ENCODE measurements at places on chromosomes 1 and 21.

- no peak for DNase-seq
These were observed 89.3 kb downstream of the PAX7 start for GRCh38 chr1:18719786-18720451.

DNA sequence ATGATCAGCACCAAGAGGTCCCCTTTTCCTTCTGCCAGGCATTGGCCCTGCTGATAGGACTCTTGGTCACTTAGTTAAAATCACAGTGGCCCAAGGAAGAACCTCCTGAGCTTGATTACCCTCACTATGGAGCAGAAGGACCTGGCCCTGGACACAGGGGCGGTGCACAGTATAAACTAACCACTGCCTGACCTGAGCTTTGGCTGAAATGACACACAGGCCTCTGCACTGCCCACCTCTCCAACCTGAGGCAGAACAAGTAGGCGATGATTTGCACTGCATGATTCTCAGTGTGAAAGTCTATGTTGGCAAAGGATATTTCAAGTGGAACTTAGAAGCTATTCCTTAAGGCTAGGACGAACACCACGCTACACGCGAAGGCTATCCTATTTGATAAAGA lies 48.5 kb downstream of the CAPN2 start:
- no peak for DNase-seq

- no peak for DNase-seq
These were observed 3.8 kb downstream of the PBXIP1 start for GRCh38 chr1:154951901-154952657.

- no peak for DNase-seq
These were observed 24.6 kb downstream of the AGO4 start for GRCh38 chr1:35832276-35832905.

GRCh38 chr21:33684068-33684467 lies 41.8 kb downstream of the ITSN1 start:
- DNase-seq: no peak

DNA sequence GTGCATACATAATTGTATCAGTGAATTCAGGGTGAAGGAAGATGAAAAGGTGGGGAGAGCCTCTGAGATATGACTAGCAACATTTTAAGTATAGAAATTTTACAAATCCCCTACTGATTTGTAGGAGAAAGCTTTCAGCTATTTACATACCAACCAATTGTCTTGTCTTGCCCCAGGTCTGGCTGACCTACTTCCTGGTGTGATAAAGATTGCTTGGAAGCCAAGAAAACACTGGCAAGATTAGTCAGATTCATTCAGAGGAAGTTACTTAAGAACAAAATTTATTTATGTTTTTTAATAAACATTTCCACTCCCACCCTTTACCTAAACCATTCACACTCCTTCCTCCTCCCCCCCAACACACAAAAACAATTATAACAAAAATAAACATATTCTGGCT lies 17.5 kb downstream of the PTGS2 start:
- DNase-seq: no peak

DNA sequence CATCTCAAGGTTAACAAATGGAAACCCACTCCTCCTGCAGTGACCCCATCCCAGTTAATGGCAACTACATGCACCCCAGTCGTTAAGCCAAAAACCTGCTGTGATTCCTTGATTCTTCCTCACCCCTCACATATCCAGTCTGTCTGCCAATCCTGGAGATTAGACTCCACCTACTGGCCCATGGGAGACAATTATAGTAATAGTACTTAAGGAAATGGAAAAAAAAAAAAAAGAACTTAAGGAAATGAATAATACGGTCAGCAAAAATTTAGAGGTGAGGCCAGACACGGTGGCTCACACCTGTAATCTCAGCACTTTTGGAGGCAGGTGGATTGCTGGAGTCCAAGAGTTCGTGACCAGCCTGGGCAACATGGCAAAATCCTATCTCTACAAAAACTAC lies 7.0 kb downstream of the NOL9 start:
- no peak for DNase-seq

DNA sequence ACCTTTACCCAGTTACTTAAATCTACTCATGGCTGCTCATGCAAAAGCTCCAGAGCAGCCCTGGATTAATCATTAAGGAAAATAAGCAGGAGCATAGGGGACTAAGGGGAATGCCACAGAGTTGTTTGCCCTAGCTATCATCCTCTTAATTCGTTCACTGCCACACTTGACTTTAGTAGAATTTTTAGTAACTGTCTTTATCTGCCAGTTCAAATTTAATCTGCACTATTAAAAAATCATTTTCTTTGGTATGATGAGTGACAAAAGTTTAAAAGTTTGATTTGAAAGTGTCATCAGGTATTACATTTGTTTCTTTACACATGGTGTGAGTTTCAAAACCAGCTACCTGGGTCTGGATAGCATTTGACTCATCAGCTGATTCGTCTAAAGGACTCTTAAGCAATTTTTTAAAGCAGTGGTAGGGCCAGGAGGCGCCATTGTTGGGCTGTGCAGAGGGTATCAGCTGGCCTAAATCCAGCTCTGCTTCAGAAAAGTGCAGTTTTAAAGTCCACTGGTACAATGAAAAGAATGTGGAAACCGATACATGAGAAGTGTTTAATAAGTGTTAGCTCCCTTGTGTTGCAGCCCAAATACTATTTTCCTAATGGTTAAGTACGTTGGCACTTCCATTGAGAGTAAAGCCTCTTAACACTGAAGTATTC lies 69.9 kb upstream of the DR1 start:
- DNase-seq: no peak

DNA sequence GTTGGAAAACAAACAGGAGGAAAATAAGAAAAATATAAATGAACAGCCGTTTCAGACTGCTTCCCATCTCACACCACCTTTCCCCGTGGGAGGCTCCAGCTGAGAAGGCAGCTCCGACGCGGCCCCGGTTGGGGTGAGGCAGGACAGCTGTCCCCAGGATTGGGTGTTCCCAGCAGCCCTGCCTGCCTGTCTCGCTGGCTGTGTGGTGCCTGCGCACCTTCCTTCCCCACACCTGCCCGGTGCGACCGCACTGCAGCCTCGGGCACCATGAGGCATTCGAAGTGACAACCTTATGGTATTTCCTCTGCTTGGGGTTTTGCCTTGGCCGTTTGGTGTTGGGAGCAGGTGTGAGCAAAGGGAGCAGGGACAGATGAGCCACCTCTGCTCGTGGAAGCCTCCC lies 161.6 kb downstream of the PRDM16 start:
- no peak for DNase-seq

- no peak for DNase-seq
These were observed 217.4 kb upstream of the RUNX1 start for GRCh38 chr21:35266546-35266945.

- no peak for DNase-seq
These were observed 66.7 kb upstream of the PARP1 start for GRCh38 chr1:226474443-226475141.

DNA sequence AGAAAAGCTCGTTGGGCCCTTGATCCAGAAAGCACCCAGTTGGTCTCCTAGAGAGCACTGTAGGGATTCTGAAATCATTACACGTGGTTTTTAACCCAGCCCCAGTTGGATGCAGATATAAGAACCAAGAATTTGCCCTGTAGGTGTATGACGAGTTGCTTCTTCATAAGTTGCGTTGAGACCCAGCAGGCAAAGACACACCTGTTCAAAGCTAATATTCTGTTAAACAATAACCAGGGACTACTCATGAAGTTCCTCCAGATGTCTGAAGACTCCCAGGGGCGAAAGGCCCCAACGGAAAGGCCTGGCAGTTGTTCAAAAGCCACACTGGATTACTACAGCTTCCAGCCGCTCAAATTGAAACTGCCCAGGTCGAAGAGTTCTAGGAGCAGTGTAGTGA lies 88.6 kb upstream of the HNRNPU start:
- DNase-seq: no peak

DNA sequence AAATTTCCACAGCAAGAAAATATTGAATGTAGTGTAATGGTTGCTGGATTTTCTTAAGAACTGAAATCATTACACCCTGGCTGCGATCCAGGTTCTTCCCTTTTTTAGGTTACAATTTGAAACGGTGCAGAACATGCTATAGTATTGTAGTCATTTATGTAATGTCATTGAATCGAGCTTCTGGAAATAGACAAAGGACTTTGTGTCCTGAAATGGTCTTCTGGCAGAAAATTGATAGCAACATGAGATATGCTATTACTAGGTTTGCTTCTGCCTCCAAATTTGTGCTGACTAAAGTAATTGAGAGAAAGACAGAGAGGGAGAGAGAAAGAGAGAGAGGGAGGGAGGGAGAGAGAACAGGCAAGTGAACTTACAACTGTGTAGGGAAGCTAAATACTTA lies 146.2 kb upstream of the NFIA start:
- DNase-seq: no peak

GRCh38 chr1:234617131-234617985 lies 7.4 kb upstream of the IRF2BP2 start:
- DNase-seq: no peak

DNA sequence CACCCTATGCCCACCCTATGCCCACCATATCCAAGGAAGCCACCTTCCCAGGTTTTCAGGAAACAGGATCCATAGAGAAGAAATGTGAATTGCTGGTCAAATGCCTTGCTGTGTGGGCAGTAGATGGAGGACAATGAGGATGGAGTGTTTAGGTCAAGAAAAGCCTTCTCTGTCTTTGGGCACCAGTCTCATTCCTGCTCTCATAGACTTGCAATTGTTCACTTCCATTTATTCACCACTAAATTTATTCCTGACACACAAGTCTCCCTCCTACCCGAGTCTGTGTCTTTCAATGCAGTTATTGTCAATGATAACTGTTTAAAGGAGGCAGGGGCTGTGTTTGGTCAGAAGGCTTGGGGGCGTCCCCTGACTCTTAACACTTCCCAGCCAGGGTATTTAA lies 48.0 kb upstream of the ITPKB start:
- DNase-seq: no peak

- DNase-seq: peak; percentile 60
These were observed at the start of gene SPSB1 for GRCh38 chr1:9292361-9293240. TSS of gene SPSB1 (plus strand) at chr1:9292894. CDS start at chr1:9355892, 62,998 bp downstream.

- no peak for DNase-seq
These were observed 38.1 kb downstream of the HHAT start for GRCh38 chr1:210366767-210367166.

DNA sequence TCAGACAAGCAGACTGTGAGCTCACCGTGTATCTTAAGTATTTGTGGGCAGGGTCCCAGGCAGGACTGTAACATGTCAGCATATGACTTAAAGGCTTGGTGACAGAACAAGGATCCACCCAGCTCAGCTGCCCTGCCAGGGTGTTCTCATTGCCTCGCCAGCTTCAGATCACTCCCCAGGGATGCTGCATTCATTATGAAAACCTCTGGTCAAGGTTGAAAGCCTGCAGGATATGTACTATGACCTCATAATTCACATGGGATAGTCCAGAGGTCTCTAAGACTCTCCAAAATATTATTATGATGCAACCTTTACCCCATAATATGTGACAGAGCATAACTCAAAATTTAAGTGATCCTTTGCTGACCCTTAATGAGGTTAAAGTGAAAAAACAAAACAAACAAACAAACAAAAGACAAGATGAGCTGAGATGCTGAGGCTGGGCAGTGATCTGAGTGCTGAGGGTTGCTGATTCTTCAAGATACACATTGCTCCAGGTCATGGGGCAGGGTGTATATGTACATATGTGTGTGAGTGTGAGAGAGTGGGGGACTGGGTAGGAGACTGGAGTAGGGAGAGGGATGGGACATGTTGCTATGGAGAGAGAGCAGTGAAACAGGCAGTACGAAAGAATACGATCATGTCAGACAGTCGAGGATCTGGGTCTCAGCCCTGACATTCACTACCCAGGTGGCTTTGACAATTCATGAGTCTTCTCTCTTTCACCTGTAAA lies 98.8 kb upstream of the DUSP10 start:
- no peak for DNase-seq

DNA sequence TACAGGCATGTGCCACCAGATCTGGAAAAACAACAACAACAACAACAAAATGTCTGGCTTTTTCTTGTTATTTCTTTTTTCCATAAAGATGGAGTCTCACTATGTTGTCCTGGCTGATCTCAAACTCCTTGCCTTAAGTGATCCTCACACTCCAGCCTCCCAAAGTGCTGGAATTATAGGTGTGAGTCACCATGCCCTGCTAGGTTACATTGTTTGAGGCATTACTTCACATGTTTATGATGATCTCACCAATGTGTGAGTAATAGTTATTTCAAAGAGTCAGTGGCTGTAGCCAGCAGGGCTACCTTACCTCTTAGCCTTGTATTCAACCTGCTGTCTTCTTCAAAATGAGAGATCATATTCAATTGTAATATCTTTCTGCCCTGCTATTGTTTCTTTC lies 445.7 kb downstream of the AMY1C start:
- DNase-seq: no peak

GRCh38 chr1:150626150-150626549 lies 3.3 kb downstream of the ENSA start:
- no peak for DNase-seq

DNA sequence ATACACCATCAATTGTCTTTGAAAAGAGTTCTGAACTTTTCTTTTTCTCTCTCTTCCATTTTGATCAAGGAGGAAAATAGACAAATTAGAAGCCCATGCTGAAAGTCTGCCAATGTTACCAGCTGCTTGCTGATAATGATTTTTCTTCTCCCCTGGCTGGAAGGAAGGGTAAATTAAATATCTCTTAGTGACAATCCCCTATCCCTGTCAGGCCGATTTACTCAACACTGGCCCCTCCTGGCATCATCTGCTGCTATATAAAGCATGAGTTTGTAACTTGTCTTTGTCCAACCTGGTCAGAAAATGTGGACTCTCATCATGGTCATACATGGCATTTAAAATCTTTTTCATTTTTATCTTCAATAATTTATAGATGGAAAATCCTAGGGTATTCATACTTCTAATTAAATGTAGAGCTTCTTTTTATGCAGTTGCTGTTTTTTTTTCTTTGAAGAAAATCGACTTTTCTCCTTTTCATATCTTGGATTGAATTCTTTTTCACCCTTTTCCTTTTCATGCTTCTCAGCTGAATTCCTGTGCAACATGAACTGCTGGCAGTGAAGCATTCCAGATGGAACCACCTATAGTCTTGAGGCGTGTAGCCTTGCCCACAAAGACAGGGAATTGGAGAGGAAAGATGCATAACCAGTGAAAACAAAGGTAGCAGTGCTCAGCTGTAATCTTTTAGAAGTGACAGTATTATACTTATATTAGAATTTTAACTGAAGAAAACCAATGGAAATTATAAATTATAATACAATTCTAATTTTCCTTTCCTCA lies 214.7 kb upstream of the PTGFR start:
- DNase-seq: no peak

- no peak for DNase-seq
These were observed 556 bp downstream of the S100A1 start for GRCh38 chr1:153628638-153629342.

GRCh38 chr21:29696937-29697336 lies 242.9 kb downstream of the GRIK1 start:
- DNase-seq: no peak

- no peak for DNase-seq
These were observed 27.3 kb upstream of the GOLT1A start for GRCh38 chr1:204241050-204241449.

DNA sequence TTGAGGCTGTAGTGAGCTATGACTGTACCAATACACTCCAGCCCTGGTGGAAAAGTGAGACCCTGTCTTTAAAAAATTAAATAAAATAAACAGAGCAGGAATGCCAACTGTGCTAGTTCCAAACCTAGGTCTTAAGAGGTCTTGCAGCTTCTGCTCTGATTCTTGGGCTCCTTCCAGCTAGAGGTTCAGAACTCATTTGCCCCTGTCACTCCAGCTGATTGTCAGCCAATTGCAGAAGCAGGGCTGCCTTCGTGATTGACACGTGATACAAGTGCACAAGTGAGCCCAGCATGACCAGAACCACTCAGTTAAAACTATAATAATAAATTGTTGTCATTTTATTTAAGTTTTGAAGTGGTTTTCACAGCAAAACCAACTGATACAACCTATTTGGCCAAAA lies 298.4 kb downstream of the USP25 start:
- no peak for DNase-seq

- no peak for DNase-seq
These were observed 97.0 kb downstream of the DISP1 start for GRCh38 chr1:222911866-222912265.
